LHCN-M2 (cell line): ENCODE measurements at places on chromosomes 12 and 14.

GRCh38 chr14:64995291-64995690 is 8.6 kb downstream of the FNTB start:
- DNase-seq, result no peak

DNA sequence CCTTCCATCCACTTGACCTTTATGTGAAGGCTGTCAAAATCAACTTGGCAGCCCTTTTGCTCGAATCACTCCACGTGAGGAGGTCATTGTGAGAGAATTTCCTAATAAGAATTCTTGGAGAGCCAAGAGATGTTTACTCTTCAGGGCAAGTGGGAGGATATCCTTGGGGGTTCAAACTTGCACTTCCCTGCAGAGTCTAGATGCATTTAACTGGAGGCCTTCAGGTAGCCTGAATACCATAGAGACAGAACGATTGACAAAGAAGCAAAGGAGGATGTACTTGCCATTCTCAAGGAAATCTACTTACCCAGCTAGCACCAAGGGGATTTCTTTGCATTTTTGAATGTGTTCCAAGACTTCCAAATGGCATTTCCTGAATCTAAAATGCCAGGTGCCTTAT is 1702.6 kb upstream of the FLRT2 start:
- no peak for DNase-seq

DNA sequence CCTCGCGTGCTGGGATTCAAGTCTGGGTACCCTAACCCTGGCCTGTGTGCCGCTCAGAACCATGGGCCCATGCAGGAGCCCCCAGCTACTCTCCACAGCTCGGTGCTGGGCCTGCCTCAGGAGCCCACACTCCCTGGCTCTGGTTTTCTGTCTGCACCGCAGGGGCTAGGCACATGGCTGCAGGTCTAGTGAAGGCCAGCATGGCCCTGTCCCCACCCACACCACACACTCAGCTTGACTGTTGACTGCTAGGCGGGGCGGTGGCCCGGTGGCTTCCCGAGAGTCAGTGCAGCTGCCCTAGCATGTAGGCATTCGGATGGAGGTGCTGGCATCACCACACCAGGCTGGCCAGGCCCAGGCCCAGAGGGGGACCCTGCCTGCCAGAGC is 7.9 kb downstream of the INF2 start:
- no peak for DNase-seq

DNA sequence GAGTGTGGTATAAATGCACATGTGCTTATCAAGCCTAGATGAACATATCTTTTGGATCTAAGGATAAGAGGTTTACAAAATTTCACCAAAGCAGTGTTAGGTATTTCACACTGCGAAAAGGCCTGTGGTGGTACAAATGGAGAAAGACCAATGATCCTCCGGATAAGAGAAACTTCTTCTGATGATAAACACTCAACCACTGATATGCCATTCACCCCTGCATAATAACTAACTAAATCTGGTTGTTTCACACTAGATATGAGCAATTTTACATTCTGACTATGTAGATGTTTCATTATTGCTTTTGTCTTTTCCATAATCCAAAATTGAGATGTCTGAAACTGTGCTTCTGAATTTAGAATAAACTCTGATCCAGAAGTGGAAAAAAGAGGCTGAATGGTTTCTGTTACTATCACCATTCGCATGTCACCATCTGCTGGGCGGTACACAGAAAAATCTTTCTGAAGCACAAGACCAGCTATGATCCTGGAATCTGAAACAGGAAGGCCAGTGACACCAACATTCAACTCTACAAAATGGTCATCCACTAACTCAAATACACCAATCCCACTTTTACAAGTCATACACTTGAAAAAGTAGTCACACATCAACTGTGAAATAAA is 1.3 kb downstream of the BBS10 start:
- DNase-seq, result peak; percentile 83

GRCh38 chr14:50085570-50086320 is 30.6 kb downstream of the VCPKMT start:
- peak; percentile 69 for DNase-seq

DNA sequence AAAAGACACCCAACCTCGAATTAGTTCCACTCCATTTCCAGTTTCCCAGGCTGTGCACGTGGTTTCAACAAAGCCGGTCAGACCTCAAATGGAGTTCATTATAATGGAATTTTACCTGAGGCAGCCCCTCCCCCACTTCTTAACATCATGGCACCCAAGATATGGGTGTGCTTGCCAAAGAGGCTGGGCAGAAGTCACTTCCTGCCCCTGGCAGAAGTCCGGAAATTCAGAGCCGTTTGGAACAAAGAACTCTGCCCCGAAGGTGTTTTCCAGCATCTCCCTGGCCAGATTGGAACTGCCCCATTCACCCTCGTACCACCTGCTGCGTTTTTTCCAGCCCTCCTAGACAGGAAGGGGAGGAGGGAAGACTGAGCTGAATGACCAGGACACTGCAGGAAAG is 8.2 kb downstream of the VDR start:
- DNase-seq, result no peak

DNA sequence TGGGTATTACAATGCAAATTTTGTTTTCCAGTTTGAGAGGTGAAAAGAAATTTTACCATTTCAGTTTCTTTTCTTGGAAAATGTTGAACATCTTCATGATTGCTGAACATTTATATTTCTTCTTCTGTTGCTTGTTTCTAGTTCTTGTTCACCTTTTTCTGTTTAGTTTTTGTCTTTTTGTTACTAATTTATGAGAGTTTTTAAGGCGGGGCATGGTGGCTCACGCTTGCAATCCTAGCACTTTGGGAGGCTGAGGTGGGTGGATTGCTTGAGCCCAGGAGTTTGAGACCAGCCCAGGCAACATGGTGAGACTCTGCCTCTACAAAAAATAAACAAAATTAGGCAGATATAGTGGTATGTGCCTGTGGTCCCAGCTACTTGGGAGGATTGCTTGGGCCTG is 10.7 kb downstream of the KIF5A start:
- DNase-seq, result no peak

DNA sequence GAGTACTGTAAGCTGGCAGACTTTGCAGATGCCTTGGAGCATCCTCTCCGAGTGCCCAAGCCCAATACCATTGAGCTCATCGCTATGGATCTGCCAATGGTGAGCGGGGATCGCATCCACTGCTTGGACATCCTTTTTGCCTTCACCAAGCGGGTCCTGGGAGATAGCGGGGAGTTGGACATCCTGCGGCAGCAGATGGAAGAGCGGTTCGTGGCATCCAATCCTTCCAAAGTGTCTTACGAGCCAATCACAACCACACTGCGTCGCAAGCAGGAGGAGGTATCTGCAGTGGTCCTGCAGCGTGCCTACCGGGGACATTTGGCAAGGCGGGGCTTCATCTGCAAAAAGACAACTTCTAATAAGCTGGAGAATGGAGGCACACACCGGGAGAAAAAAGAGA is 41.6 kb downstream of the FIGNL2 start:
- no peak for DNase-seq

- no peak for DNase-seq
Observed at GRCh38 chr12:39061576-39061975, 156.2 kb upstream of the CPNE8 start.

- DNase-seq, result no peak
Observed at GRCh38 chr12:107525719-107526554, 159.7 kb upstream of the PWP1 start.

- DNase-seq, result no peak
Observed at GRCh38 chr14:78324353-78324752, 154.2 kb downstream of the NRXN3 start.

- DNase-seq, result peak; percentile 64
Observed at GRCh38 chr14:28294834-28295440, 471.6 kb upstream of the FOXG1 start.

DNA sequence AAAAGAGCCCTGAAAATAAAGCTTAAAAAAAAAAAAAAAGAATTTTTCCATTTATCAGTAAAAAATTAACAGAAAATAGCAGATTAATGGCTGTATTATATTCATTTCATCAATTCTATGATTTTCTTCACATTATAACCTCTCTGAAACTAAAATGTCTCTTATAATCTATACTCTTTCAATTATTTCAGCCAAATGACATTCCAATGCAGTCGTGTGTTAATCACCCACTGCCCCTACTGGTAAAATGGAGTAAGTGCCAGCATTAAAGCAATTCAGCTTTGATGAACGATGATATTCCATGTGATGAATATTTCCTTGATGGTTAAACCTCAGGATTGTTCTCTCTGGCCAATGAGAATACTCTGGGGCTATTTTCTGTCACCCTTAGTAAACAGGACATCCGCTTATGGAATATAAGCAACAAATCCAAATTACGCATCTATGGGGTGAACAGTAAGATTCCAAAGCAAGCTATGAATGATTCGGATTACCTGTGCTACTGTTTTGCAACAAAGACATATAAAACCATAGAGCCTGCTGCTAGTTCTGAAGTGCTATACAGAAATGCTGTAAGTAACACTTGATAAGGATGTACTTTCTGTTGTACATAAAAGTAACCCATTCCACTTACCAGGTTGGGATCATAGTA is 20.3 kb upstream of the SYCP3 start:
- DNase-seq, result peak; percentile 37

GRCh38 chr12:3236345-3237187 is 159.4 kb downstream of the TSPAN9 start:
- DNase-seq, result peak; percentile 41

DNA sequence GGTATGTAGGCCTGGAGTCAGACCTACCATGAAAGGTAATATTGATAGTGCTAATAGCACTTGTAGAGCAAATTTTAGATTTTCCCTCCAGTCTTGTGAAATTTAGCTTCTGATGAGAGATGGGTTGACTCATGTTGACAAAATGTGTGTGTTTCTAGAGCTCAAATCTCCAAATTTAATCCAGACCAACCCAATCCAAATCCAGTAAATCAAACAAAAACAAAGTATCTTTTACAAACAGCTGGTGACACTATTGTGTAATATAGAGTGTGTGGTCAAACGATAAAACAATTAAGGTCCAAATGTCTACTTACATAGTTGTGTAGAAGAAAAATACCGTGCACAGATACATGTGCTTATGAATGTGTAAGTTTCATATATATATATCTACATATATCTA is 63.4 kb upstream of the KITLG start:
- peak; percentile 92 for DNase-seq

- DNase-seq, result peak; percentile 2
Observed at GRCh38 chr12:110966081-110966760, 45.8 kb upstream of the MYL2 start.

DNA sequence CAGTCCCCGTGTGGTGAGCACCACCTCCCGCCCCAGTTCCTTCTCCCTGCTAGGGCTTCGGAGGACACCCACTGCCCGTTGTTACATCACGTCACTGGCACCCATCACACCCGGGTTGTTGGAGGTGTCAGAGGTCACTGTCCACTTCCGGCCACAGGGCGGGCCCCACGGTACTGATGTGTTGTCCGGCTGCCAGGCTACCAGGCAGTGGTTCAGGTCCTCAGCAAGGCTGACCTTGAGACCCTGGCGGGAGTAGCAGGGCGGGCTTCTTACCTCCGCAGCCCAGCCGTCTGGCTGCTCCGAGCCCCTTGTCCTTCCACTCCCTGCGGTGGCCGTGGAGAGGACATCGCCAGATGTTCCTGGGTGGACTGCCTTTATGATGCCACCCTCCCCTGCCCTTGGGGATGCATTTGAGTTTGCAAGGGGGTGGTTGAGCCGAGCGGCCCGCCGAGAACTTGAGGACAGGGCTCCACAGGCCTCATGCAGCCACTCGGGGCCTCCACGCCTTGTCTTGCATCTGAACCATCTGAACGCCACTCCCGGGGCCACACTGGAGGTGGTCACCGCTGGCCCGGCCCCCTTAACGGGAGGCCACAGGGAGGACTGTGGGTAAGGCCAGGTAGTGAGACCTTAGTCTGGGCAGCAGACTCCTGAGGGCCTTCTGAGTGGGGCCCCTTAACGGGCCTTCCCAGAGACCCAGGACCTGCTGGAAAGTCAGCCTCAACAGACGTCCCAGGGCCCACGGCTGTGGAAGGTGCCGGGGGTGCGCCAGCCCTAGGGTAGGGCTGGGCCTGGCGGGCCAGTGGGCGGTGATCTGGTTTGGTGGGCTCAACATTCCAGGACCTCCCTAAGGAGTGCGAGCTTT is 27.1 kb upstream of the PLD4 start:
- no peak for DNase-seq

DNA sequence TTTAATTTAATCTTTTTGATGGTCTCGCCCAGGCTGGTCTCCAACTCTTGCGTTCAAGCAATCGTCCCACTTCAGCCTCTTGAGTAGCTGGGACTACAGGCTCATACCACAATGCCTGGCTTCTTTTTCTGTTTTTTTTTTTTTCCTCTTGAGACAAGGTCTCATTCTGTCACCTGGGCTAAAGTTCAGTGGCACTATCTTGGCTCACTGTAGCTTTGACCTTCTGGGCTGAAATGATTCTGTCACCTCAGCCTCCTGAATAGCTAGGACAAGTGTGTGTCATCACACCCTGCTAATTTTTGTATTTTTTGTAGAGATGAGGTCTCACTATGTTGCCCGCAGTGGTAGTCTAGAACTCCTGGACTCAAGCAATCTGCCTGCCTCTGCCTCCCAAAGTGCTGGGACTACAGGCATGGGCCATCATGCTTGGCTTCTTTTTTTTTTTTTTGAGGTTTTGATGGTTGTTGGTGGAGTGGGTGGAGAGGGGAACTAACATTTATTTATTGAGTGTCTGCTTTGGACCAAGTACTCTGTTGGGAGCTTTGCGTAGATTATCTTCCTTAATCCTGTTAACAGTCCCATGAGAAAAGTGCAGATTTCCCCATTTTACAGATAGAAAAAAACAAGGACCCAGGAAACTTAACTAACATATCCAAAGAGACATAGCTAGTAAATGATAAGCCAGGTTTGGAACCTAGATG is 102.0 kb downstream of the DIP2B start:
- DNase-seq, result no peak

DNA sequence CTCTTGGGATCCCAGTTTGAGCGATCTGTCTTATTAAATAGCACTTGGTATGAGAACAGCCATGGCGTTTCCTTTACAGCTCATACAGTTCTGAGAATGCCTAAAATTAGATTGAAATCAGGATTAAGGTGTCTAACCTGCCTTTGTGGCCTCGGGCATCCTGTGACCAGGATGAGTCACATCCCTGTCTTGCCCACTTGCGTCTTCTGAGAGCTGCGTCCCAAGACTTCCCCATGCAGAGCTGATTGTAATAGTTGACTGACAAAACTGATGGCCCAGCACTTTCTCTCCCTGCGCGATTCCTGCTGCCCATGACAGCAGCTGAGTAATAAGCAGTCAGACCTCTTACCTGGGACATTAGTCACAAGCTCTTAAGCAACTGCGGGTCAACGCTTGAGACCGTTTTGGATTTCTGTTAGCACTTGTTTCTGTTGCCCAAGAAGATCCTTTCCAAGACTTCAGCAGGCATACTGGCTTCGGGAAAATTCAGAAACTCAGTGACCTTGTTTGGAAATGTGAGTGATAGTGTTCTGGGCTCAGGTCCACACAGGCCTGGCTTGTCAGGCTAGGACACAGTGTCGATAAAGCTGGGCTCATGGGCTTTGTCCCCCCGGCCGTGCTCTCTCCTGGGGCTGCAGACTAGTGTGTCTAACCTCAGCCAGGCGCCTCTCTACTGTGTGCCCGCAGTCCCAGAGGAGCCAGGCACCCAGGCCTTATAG is 169.9 kb upstream of the HIF1A start:
- peak; percentile 86 for DNase-seq

DNA sequence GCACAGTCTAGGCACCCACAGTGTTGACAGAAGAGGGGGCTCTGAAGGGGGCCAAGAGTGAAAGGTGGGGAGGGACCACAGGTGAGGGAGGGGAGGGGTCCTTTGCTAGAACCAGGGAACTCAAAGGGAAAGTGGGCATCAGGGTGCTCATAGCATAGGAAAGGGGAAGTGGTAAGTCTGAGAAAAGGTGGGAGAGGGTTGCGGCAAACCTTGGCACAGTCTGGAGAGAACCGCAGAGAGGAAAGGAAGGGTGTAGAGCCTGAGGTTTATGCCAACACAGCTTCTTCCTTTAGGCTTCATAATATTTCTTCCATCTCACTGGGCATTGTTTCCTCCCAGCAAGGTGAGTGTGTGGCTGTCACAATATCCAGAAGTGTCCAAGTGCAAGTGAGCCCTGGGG is 11.5 kb upstream of the PLEK2 start:
- DNase-seq, result no peak
